Thyroid gland (tissue), 4 donors: ENCODE measurements at places on chromosomes 1 and 21. TPM values are rescaled to one million over a fixed set of nuclear protein-coding genes. Genes with fewer than 3 reads are reported as not detected.

Gene GNAT2
- not detected for total RNA-seq

Gene PIAS3
- 16.9 TPM for total RNA-seq

Gene KIRREL1
- 23.2 TPM for total RNA-seq

Gene RGS18
- 0.22 TPM for total RNA-seq

DNA sequence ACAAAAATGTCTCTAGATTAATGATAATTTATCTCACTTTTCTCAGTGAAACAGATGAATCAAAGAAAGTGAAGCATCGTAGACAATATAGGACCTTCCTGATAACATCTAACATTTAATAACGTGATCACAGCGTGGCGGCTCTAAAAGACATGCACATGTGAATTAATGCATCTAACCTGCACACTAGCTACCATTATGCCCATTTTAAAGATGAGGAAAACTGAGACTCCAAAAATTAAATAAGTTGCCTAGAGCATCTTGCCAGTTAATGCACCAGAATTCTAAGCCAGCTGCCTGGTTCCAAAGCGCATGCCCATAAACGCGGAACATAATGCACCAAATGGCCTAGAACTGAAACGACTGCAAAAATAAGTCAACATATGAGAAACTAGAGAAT is 23.5 kb downstream of the ERG start:
- DNase-seq: no peak
- H3K27me3 ChIP-seq: no peaks in the 10 kb centered on the region
- H3K4me1 ChIP-seq: no peaks in the 10 kb centered on the region
- no peaks in the 10 kb centered on the region for H3K36me3 ChIP-seq

GRCh38 chr1:32311709-32312393 is 20.0 kb downstream of the HDAC1 start:
- DNase-seq: no peak
- H3K4me3 ChIP-seq: no peak overlapping the region
- H3K27me3 ChIP-seq: no peaks in the 10 kb centered on the region

DNA sequence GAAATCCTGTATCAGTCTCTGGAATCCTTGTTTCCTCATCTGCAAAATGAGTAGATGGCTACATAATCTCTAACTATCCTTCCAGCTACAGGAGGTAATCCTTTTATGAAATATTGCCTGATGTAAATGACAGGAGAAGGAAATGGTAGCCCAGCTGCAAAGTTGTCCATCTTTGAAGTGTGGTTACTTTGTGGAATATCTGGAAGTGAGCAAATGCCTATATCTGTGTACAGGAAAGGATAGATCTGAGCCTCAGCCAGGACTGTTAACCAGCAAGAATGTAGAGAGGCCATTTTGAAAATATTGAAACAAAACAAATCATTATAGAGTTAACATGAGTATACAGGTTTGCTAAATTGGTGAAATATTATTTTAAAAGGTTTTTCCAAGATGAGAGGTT is 74.8 kb upstream of the BMP8A start:
- no peaks in the 10 kb centered on the region for H3K27me3 ChIP-seq
- peaks cover 50% of the 10 kb centered on the region for H3K4me1 ChIP-seq
- H3K27ac ChIP-seq: no peak overlapping the region
- no peaks in the 10 kb centered on the region for H3K36me3 ChIP-seq
- no peak for DNase-seq
- H3K4me3 ChIP-seq: no peak overlapping the region

DNA sequence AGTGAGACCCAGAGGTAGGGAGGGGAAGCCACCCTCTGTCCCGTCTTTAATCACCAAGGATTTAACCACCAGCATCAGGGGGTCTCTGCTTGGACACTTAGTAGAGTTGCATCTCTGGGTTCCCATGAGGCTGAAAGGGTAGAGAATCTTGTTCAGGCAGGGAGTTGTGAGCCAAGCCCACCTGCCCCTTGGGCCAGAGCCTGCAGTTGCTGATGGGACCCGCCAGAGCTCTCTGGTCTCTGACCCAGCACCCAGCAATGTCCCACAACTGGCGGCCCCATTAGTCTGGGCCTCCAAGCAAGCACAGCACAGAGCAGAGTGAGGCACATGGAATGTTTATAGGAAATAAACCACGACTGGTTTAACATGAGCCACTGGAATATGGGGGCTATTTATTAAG is 166.3 kb downstream of the TRIM33 start:
- no peak overlapping the region for H3K4me3 ChIP-seq
- peaks cover 3% of the 10 kb centered on the region for H3K4me1 ChIP-seq
- no peak overlapping the region for H3K27ac ChIP-seq

- no peak overlapping the region for H3K4me3 ChIP-seq
- no peaks in the 10 kb centered on the region for H3K4me1 ChIP-seq
- DNase-seq: no peak
Observed at GRCh38 chr1:53377438-53377841, 49.6 kb upstream of the LRP8 start.

- H3K4me1 ChIP-seq: no peaks in the 10 kb centered on the region
- no peak overlapping the region for H3K27ac ChIP-seq
- no peak for DNase-seq
- H3K4me3 ChIP-seq: no peak overlapping the region
Observed at GRCh38 chr1:191564275-191564674, 594.0 kb upstream of the RGS18 start.

DNA sequence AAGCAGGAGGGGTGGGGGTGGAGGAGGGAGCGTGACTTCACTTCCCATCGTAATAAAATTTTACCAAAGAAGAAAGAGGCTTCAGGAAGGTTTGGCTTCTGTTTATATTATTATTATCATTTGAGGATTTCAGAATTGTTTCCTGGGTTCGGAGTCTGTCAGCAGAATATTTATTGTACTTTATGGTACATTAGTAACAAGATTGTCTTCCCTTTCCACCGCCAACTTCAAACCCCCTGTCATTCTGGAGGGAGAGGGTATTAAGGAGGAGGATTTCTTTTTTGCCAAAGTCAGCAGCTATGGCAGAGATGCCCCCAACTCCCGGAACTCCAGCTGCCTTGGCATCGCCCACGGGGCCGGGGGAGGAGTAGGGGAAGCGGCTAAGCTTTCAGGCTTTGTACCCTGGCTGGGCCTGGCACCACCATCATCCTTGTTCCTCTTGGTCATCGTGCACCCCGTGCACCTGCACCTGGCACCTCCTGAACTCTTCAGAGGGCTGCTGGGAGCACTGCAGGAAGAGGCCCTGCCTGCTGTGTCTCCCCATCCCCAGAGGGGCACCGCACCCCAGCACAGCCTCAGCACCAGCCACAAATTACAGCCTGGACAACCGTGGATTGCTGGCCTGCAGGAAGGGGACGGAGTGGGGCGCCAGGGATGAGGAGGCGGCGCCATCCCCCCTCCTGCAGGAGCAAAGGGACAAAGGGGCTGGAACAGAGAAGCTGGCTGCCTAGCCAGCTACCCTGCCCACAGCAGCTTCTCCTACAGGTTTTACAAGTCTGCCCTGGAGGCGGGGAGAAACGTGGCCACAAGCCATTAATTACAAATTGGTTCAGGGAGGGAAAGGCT is 24.0 kb upstream of the PAX7 start:
- H3K27me3 ChIP-seq: no peaks in the 10 kb centered on the region
- no peak overlapping the region for H3K27ac ChIP-seq
- no peaks in the 10 kb centered on the region for H3K36me3 ChIP-seq
- H3K4me1 ChIP-seq: no peaks in the 10 kb centered on the region
- no peak for DNase-seq
- no peak overlapping the region for H3K4me3 ChIP-seq

DNA sequence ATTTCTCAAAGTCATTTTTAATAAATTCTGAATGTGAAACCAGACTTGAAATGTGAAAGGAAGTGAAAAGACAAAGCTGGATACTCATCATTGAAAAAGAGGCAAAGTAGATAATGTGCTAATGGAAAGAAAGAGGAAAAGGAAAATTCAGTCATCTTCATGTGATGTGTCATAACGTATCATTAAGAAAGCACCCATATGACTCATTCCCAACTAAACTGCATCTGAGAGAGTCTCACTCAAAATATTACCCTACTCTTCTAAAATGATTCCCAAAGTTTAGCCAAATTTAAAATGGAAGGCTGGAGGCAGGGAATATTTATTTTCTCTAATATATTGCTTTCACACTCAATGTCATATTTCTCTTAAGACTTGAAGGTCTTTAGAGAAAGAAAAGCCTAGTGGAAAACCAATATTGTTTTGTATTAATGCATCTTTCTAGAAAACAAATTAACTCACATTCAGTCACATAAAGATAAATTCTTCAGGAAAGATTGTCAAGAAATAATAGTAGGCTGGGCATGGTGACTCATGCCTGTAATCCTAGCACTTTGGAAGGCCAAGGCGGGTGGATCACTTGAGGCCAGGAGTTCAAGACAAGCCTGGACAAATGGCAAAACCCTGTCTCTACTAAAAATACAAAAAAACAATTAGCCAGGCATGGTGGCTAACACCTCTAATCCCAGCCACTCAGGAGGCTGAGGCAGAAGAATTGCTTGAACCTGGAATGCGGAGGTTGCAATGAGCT is 129.9 kb downstream of the SLC30A10 start:
- H3K4me3 ChIP-seq: no peak overlapping the region
- H3K27me3 ChIP-seq: no peaks in the 10 kb centered on the region
- H3K36me3 ChIP-seq: no peaks in the 10 kb centered on the region
- no peak for DNase-seq

DNA sequence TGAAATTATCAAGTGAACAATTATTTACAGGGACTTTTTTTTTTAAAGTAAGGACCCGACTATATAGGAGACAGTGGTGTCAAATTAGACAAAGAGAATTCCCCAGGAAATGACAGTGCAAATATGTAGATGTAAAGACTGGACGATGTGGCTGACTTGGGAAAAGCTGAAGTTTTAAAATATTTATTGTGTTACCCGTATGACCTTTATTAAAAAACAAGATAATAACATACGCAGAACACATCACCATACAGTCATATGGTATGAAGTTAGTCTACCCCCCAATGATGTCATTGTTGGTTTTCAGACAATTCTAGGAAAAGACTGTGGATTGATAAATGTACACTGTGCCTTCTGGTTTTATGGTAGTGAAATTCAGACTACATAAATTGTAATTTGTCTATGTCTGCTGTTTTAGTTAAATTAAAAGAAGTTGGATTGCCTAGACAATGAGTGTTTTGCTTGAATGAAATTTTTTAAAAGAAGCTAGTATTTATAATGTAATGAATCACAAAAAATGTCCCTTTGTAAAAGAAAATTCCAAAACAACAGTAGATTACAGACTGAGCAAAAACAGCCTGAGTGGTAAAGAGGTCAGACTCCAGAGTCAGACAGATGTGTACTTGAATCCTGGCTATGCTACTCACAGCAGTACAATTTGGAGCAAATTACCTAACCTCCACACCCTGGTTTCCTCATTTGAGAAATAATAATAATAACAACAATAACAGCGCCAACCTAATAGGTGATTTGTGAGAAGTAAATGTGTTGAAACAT is 15.5 kb upstream of the PDC start:
- H3K4me3 ChIP-seq: no peak overlapping the region
- no peaks in the 10 kb centered on the region for H3K36me3 ChIP-seq
- no peak overlapping the region for H3K27ac ChIP-seq
- no peaks in the 10 kb centered on the region for H3K4me1 ChIP-seq
- no peaks in the 10 kb centered on the region for H3K27me3 ChIP-seq
- no peak for DNase-seq

DNA sequence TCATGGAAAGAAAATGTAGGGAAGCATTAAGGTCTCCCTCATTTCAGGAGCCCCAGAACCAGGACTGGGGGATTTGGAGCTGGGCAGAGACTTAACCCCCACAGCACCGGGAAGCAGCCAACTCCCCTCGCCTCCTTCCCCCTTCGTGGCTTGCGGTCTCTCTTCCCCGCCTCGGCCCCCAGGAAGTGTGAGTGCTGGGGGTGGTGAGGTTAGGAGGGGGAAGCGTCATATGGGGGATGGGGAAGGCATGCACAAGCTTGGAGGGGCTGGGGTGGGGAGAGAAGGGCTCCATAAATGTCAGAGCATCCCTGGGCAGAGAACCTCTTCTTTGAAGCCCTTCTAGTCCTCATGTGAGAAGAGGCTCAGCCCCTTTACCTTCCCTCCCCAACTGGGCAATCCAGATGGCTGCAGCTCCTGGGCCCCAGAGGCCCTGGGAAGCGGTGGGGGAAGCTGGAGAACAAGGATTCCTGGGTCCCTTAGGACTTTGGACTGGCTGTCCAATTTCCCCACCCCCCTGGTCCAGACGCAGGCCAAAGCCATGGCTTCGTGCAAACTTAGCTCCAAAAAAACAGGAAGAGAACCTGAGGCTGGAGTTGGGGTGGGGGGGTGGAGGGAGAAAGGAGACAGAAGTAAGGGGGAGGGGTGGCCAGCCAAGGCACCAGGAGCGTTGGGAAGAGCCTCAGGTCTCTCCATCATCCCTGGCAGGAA is 7.8 kb downstream of the ZBTB7B start:
- peaks cover 71% of the 10 kb centered on the region for H3K4me1 ChIP-seq
- H3K4me3 ChIP-seq: no peak overlapping the region
- H3K36me3 ChIP-seq: peaks cover 11% of the 10 kb centered on the region
- DNase-seq: no peak

- H3K4me3 ChIP-seq: no peak overlapping the region
- H3K4me1 ChIP-seq: no peaks in the 10 kb centered on the region
Observed at GRCh38 chr21:27108228-27108627, 141.3 kb upstream of the ADAMTS5 start.

DNA sequence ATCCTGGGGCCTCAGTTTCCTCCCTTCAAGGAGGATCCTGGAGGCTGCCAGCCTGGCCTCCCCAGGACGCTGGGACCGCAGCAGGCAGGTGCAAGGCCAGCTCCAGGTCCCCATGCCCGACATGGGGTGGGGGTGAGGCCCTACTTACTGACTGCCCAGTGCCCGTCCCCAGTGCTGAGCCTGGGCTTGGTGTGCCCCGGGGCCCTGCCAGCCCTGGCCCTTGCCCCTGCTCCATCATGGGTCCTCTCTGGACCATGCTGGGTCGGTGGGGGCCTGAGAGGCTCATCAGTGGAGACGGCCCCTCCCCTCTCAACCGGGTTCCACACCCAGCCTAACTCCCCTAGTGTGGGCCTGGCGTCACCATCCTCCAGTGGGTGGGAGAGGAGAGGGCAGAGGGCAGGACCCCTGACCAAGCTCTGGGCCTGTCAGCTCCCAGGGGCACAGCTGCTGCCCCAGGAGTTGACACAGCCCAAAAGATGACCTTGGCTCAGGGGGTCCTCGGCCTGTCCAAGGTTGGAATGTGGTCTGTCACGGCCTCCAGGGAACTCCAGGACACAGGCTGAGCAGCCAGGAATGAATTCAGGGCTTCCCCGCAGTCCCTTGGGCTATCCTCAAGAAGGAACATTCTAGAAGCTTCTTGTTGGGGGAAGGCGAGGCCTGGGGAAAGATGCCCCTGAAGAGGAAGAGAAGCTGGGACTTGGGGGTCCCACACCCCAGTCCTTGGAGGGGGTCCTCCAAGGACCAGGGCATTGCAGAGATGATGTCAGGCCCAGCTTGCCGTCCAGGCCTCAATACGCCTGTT is 17.6 kb upstream of the ARF1 start:
- H3K27ac ChIP-seq: no peak overlapping the region
- H3K27me3 ChIP-seq: peaks cover under 1% of the 10 kb centered on the region
- H3K4me3 ChIP-seq: no peak overlapping the region
- no peaks in the 10 kb centered on the region for H3K36me3 ChIP-seq
- H3K4me1 ChIP-seq: peaks cover 9% of the 10 kb centered on the region

- DNase-seq: no peak
- H3K4me1 ChIP-seq: peaks cover 6% of the 10 kb centered on the region
- H3K36me3 ChIP-seq: no peaks in the 10 kb centered on the region
- no peaks in the 10 kb centered on the region for H3K27me3 ChIP-seq
Observed at GRCh38 chr1:202189918-202190715, 3.5 kb upstream of the LGR6 start.
